ENCODE measurements at places on chromosomes 1 and 21.
A peak's percentile ranks its signal among the peaks of the same experiment; 100 is the strongest.

DNA sequence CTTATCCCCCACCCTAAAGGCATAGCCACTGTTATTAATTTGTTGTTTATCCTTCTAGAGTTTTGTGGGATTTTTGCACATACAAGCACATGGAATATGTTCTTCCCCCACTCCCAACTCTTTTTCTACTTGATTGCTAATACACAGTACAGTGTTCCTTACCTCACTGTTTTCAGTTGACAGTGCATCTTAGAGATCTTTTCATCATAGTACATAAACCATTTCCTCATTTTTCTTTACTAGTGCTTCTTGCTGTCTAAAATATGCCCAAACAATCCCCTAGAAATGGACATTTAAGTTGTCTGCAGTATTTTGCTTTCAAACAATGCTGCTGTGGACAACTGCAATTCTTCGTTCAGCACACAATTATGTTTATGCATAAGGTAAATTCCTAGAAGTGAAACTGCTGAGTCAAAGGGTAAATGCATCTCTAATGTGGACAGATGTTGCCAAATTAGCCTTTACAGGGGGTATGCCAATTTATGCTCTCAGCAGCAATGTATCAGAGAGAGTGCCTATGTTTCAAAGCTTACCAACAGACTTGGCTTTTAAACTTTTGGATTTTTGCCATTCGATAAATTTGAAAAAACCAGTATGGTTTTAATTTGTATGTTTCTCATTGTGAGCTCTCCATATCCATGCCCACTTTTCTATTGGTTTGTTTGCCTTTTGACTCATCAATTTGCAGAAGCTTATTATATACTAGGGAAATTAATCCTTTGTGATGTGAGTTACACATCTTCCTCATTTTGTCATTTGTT, 132.6 kb downstream of the MRPS6 start:
- DNase-seq = no peak

GRCh38 chr1:63316984-63317816, 5.2 kb upstream of the FOXD3 start:
- peak; percentile 53 for DNase-seq

- DNase-seq = no peak
Observed at GRCh38 chr1:31054349-31054748, 11.2 kb downstream of the PUM1 start.

DNA sequence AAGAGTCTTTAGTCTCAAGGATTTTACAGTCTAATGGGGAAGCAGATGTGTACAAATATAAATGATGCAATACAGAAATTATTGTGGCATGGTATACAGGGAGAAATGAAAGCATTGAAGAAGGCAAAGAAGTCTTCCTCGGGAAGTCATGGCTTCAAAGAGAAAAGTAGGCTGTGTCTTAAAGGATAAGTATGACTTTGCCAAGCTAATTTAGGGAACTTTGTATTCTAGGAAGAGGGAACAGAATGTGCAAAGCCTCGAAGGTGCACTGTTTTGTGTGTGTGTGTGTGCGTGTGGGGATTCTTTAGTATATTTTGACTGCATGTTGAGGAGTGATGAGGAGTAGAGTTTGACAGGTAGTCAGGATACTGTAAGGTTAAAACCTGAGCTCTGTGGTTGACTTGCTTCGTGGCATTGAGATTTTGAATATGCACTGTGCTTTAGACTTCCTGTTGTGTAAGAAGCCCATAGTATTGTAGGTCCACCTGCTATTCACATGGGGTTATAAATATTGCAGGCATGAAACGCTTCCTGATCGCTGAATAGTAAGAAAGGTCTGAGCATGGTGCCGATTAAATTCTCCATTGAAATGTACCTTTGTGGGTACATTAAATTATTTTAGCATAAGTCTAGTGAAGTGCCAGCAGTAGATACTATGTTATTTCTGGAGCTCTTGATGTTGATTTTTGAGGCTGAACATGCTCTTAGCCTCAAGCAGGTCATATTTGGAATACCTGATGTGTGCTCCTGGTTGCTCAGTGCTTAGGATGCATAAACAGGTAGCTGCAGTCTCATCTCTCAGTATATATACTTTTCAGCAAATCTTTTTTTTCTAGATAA, 8.0 kb downstream of the SMAP2 start:
- DNase-seq = peak; percentile 17

DNA sequence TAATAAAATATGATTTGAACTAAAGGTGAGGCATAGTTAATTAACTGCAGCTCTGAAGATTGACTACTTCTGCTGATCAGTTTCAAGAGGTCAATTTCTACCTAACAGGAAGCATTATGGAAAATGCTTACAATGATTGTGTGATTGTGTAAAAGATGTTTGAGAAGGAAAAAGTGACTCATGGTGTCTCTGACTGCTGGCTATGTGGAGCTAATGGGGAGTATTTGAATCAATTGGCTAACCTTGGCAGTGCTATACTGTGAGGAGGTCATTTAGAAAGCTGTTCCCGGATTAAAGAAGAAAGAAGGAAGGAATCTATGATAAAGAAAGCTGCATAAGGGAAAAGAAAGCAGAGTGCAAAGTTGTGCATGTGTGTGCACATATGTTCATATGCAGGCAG, 376.5 kb downstream of the ADGRL2 start:
- no peak for DNase-seq

DNA sequence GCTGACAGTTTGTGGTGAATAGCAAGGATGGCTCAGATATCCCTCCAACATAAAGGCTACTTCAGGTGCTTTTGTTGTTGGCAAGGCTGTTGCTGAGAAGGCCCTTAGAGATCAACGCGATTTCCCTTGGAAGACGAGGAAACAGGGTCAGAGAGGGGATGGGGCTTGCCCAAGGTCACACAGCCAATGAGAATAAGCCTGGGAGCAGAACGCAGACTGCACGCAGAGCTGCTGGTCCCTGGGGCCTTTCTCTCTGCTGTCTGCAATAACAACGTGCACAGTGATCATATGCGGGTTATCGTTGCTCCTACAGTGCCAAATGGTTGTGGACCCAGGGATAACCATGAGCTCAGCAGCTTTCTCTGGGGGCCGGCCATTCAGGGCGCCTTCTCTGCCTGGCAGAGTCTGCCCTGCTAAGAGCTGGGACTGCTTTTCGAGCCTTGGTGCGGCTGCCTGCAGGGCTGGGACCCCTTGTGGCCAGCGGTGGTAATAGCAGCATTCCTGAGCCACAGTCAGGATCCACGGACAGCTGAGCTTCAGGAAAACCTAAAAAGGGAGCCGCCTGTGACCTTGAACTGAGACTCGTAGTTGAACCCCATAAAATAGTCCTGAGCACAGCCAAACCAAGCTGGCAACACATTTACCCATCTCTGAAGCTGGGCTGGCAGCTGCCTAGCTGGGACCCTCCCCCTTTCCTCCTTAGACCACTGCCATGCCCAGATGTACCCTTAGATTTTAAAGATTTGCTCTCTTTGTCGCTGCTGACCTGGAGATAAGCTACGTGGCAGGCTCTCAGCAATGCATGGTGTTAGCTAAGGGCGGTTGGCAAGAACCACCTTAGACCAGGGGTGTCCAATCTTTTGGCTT, 39.8 kb downstream of the HTR6 start:
- DNase-seq = peak; percentile 12

- no peak for DNase-seq
Observed at GRCh38 chr1:210001751-210002150, 63.7 kb downstream of the SYT14 start.

DNA sequence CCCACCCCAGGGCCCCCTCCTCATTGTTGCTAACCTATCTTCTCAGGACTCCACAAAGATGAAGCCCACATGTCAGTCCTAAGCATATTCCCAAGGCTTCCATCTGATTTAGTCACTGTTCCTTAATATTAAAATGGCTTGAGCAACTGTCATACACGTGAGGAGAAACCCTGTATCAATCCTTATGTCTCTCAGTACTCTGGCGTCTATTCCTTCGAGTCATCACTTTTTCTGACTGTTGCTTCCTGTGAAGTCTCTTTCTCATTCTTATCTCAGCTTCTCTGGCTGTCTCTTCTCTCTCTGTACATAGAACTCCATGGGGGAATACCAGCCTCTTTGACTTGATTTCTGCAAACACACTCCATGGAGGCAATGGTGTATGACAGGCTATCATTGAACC, 98.4 kb downstream of the C4BPA start:
- no peak for DNase-seq

DNA sequence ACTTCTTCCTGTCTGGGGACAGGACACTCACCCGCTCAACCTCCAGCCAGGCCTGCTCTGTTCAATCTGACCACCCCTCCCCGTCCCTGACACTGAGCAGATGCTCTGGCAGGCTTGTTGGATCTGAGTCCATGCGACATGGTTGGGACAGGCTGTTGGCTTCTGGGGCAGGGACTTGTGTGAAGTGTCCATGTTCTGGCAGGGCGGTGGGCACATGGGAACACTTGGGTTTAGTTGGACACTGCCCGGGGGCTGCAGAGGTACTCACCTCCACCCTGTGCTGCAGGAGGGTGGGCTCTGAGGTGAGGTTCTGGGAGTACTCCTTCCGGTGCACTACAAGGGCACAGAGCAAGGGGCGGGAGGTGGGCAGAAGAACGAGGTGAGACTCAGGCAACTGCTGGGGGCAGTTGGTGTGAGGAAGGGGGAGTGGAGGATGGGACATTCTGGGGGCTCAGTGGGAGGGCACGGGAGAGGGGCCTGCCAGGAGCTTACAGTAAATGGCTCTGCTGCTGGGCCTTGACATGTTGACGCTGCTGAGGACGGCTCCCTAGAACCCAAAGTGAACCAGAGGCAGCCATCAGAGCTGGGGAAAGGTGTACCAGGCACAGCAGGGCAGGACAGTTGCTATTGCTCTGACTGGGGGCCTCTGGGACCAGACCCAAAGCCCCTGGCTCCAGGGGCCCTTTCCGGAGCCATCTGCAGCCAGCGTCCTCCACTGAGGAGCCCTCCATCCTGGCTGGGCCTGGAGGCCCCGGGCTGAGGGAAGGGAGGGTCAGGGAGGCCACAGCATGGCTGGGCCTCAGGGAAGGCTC, 2.3 kb downstream of the EPS8L3 start:
- no peak for DNase-seq

GRCh38 chr1:14835725-14836124, 237.2 kb downstream of the KAZN start:
- DNase-seq = no peak

GRCh38 chr1:186903374-186904136, 74.8 kb downstream of the PLA2G4A start:
- no peak for DNase-seq

DNA sequence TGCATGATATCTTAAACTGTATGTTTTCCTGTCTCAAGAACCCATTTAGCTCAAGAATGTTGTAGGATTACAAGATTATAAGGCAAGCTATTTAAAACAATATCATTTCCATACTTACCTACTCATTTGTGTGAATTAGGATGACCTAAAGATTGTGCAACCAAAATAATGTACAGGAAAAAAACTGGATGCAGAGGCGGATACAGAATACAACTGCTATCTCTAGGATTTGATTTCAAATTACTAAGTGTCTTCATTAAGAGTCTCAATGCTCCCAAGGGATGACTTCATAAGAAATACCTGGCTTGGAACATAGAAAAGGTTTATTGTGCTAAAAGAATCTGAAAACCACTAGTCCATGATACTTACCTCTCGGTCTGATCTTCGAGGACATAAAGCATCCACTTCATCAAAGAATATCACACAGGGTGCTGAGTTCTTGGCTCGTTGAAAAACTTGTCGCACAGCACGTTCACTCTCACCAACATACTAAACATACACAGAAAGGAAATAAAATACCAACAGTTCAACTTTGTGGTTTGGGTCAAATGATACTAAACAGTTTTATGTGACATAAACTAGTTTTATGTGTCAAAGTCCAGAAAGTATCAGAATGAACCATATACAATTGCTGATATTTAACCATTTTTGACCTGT, 54.9 kb downstream of the NVL start:
- no peak for DNase-seq

GRCh38 chr1:214524824-214525223, 26.6 kb downstream of the PTPN14 start:
- DNase-seq = no peak

- DNase-seq = no peak
Observed at GRCh38 chr1:22753481-22753971, 42.9 kb downstream of the EPHB2 start.

DNA sequence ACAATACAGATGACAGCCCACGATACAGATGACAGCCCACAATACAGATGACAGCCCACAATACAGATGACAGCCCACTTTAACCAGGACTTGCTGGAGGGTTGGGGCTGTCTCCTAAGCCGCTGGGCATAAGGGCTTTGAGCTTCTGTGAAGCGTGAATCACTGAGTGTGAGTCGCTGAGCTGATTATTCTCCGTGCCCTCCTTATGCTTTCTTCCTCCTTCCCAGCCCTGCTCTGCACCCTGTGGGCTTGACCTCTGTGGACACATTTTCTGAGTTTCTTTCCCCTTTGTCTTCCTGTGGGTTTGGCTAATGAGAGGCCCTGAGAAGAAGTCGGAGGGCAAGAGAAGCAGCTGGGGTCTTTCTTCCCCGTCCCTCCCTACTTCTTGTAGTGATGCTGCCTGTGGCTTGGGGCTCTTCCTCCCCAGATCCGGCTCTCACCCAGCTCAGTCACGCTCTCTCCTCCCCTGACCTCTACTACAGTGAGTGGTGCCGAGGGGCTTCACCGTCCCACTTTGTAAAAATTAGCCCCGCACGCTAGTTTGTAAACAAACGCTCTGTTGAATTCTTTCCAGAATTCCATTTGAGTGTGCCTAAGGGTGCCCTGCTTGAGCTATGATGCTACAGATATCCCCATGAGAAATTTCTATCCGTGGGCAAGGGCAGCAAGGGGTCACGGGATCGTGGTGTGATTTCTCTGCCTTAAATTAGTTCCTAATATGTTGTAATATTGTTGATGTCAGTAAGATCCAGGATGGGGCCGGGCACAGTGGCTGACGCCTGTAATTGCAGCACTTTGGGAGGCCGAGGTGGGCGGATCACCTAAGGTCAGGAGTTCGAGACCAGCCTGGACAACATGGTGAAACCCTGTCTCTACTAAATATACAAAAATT, 46.4 kb upstream of the SOD1 start:
- DNase-seq = peak; percentile 15

DNA sequence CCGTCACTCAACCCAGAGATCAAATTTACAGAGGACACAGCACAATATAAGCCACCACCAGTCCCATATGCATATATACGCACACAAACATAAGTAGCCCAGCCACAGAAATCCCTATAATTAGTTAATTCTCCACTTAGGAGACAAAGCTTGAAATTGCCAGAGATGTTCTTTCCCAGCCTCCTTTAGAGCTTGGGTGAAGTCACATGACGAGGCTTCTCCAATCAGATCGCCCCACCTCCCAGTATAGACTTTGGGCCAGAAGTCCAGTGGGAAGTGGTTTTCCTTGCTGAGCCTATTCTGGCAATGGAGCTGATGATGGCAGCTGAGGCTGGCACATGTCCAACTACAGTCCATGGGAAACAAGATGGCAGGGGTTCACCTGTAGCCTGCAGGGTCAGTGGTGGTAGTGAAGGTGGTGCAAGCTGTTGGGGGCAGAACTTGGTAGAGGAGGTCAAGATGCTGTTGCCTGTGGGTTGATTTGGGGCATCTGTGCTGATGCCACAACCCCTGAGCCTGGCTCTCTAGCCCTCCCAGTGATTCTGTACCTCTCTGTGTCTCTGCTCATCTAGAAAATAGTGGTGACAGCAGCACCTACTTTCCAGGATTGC, 535.9 kb downstream of the MATN1 start:
- DNase-seq = no peak

- DNase-seq = no peak
Observed at GRCh38 chr1:23801338-23801748, 789 bp upstream of the GALE start.

GRCh38 chr1:192363177-192363576, 46.4 kb downstream of the RGS21 start:
- no peak for DNase-seq

- no peak for DNase-seq
Observed at GRCh38 chr1:172498857-172499256, 34.1 kb upstream of the SUCO start.

GRCh38 chr1:154241703-154242351, 21.1 kb downstream of the UBAP2L start:
- no peak for DNase-seq

GRCh38 chr1:8914466-8914865, 31.2 kb upstream of the CA6 start:
- DNase-seq = no peak

All from KG1 (cell line).